Neural progenitor cell (in vitro differentiated cells): ENCODE measurements at places on chromosomes 16 and 17. TPM values are rescaled to one million over a fixed set of nuclear protein-coding genes. Genes with fewer than 3 reads are reported as not detected.

Gene EVI2B
- not detected in 2 replicates for total RNA-seq

GRCh38 chr16:10885246-10885645 is 8.2 kb downstream of the CIITA start:
- no peak for DNase-seq

Gene SLC5A10
- not detected in 2 replicates for total RNA-seq

- no peak for DNase-seq
These were observed 33.4 kb downstream of the BRD7 start for GRCh38 chr16:50335196-50335958.

Gene OTOP2
- not detected in 2 replicates for total RNA-seq

DNA sequence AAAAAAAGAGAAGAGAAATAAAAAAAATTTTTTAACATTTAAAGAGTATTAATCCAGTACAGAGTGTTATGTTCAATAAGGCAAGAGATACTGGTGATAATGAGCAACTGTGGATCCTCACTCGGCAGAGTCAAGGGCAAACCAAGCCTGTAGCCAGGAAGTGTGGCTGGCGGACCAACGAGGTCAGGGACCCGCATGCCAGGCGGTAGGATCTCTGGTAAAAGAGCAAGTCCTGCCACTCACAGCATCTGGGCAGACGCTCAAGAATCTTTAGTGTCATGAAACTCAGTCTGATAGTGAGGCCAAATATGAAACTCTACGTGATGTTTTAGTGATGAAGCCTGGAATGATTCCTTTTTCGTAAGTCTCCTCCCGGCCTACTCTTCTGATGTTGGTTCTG is 8.3 kb upstream of the GEMIN4 start:
- DNase-seq = no peak

Gene TLCD3B
- total RNA-seq = 2.4 and 9.0 TPM in 2 replicates

- no peak for DNase-seq
These were observed 159.1 kb downstream of the SKAP1 start for GRCh38 chr17:48270899-48271298.

GRCh38 chr17:67095803-67096202 is 51.4 kb downstream of the CACNG1 start:
- DNase-seq = no peak

DNA sequence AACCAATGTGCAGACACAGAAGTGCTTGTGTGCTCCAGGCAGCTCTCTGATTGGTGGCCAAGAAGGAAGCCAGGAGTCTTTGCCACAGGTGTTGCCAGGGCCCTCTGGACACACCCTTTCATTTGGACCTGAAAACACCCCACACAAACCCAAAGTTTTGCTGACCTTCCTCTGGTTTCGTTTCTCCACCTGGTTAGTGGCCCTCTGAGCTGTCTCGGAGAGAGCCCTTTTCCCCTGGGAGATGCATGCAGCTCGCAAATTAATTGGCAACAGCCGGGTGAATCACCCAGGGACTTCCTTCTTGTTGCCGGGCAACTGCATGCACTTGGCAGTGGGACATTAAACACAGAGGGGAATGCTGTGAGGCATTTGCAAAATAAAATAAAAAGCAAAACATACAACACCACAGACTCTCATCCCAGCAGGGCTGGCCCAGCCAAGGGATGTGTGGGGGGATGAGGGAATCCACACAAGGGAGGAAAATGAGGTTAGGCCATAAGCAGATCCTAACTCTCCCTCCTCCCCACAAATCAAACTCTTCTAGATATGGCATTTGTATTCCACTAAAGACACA is 286.6 kb downstream of the SOX9 start:
- no peak for DNase-seq

Gene HAS3
- total RNA-seq = 2.5 and 3.3 TPM in 2 replicates

- DNase-seq = no peak
These were observed 21.5 kb downstream of the SLC7A6OS start for GRCh38 chr16:68289202-68289601.

Gene HOXB8
- not detected in 2 replicates for total RNA-seq

DNA sequence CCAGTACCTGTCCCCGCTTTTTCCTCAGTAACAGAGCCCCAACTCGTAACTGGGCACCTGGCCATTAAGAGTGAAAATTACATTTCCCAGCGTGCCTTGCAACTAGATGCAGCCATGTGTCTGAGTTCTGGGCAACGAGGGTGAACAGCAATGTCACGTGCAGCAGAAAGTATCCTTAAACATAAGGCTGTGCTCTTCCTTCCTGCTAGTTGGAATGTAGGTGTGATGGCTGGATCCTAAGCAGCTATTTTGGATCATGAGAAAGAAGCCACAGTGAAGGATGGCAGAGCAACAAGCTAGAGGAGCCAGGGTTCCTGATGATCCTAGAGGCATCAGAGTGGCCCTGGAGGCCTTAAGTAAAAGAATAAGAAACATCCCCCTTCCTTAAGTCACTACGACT is 36.0 kb downstream of the ACTG1 start:
- no peak for DNase-seq

DNA sequence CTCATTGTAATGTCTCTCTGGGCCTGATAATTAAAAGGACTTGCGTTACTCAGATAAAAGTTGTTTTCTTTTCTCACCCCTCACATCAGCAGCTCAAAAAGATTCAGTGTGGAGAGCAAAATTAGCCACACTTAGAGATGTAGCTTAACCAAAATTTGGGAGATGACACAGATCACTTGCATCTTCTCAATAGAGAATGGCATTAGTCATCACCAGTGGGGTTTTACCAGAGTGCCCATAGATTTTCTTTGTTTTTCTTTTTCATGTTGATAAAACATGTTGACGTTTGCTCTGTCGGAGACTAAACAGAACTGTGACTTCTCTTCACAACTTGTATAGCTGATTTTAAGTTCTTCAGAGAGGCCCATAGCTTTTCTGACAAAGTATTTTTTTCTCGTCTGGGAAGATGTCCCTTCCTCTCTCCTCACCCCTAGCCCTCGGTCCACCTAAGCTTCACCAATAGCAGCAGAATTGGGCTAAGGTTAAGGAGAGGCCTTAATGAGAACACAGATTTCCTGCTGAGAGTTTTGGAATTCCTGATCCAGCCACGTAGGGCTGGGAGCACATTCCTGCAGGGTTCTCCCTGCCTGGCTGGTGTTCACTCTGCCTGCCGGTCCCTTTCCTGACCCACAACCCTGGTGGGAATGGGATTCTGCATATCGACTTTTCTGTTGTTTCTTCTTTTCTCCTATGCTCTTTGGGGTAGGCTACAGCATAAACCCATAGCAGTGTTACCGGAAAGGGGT is 92.6 kb downstream of the CACNG3 start:
- peak; percentile 54 for DNase-seq

DNA sequence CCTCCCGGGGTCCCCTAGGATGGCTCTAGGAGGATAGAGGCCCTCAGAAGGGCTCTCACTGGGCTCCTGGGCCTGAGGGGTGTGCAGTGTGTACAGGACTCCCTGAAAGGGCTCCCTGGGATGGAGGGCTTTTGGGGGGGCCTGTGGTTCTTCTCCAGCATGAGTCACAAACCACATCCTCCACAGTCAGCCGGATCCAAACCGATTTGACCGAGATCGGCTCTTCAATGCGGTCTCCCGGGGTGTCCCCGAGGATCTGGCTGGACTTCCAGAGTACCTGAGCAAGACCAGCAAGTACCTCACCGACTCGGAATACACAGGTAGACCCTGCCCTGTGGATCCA is 4.5 kb downstream of the TRPV2 start:
- no peak for DNase-seq

DNA sequence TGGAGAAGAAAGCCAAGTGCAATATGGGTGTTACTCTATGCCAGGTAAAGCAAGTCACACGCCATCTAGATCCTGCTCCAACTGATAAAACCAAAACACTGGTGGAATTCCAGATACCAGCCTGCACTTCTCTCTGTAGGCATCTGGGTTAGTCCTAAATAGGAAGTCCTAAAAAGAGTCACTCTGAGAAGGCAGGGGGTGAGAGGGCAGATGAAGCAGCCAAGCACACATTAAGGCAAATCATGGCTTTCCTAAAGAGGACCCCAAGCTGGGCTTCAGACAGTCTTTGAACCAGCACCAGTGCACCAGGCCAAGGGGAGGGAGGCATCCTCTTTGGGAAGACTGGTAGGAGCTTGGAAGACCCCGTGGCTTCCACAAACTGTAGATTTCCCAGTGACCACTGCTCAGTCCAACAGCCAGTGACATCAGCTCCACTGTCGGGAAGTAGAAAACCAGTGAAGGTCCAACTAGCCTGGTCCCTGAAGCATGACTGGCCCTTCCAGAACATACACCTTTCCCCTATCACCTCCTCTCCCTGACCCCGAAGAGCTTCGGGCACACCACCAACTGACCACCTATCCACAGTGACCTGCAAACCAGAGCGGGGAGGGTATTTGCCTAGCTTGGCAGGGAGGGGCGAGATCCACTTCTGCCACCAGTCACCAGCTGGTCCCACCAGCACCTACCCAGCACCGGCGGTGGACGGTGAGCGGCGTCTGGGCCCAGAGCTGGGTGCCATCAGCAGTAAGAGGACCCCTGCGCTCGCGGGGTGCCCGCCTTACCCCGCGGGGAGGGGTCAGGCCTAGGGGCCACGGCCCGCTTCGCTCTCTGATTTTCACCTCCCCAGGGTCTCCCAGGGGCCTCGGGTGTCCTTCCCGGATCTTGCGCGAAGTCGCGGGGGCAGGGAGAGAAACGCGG is 1.0 kb downstream of the LITAF start:
- DNase-seq = no peak

GRCh38 chr17:27741971-27742575 is 58.3 kb downstream of the NOS2 start:
- DNase-seq = no peak

GRCh38 chr17:31051506-31051905 is 43.3 kb upstream of the NF1 start:
- DNase-seq = no peak

Gene CDT1
- 7.8 and 57.9 TPM in 2 replicates for total RNA-seq

DNA sequence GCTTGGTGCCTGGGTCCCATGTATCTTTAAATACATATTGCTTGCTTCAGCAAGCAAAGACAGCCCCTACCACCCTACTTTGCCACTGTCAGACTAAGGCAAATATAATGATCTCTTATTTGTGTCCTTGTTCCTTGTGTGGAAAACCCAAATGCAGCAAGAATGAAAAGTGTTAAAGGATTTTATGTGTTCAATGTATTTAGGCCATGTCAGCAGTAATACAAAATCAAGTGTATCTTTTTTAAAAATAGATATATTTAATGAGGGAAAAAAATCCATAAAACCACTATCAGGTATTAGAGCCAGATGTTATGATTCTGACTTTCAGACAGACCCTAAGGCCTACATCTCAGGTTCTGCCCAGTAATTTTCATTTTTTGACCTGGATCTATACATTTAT is 374.5 kb downstream of the SEC14L1 start:
- DNase-seq = no peak

- DNase-seq = no peak
These were observed 56.6 kb downstream of the VAC14 start for GRCh38 chr16:70744366-70744765.

- no peak for DNase-seq
These were observed 15.8 kb upstream of the TBKBP1 start for GRCh38 chr17:47678196-47678595.

Gene SCRN2
- 29.8 and 61.3 TPM in 2 replicates for total RNA-seq

- DNase-seq = no peak
These were observed 208.3 kb downstream of the NPIPB11 start for GRCh38 chr16:29198231-29198630.

DNA sequence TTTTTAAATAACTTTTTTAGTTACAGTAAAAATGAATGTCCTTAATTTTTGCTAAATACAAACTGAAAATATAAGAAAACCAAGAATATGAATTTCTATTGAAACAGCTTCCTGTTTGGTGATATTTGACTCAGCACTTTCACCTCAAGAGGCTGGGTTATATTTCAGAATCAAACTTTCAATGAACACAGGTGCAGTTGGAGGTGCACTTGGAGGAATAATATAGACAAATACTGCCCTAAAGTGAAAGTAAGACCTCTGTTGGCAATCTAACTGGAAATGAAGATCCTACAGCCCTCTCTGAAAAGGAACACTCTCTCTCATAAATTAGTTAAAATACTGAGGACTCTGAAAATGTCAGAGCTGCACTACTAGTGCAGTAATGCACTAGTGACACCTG is 106.2 kb downstream of the BRIP1 start:
- DNase-seq = no peak

Gene RAC3
- total RNA-seq = 31.6 and 81.2 TPM in 2 replicates

- no peak for DNase-seq
These were observed 42.2 kb upstream of the BRD7 start for GRCh38 chr16:50411034-50411433.

Gene MEOX1
- 0.59 TPM in 1 of 2 replicates, not detected in the other for total RNA-seq

Gene RNF222
- not detected in 2 replicates for total RNA-seq

DNA sequence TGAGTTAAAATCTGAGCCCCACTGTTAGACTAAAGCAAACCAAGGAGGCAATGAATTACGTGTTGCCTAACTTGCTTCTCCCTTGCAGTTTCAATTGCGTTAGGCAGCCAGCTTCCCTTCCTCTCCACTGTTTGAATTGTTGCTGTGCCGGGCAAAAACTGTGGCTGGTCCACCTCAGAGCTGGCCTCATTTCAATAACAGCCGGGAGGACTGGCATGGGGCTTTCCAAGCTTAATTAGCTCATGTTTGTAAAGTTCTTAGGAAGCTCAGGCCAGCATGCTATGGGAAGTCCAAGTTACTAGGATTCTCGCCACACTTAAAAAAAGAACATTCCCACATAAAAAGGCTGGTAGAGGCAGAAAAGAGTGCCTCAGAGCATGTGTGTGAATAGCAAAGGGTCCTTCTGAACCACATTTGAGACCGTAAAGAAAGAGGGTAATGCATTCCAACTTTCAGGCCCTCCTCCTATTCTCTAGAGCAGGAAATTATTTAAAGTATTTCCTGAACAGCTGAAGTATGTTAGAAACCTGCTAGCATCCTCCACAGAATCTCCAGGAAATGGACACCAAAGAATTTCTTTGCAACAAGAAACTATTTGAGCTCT is 79.0 kb upstream of the SMURF2 start:
- DNase-seq = no peak

GRCh38 chr16:70421473-70422311 is 17.2 kb downstream of the ST3GAL2 start:
- no peak for DNase-seq

- DNase-seq = no peak
These were observed 146.4 kb upstream of the CHMP6 start for GRCh38 chr17:80845069-80845862.

- peak; percentile 44 for DNase-seq
These were observed 789 bp downstream of the ITPRIPL2 start for GRCh38 chr16:19114359-19115147.

DNA sequence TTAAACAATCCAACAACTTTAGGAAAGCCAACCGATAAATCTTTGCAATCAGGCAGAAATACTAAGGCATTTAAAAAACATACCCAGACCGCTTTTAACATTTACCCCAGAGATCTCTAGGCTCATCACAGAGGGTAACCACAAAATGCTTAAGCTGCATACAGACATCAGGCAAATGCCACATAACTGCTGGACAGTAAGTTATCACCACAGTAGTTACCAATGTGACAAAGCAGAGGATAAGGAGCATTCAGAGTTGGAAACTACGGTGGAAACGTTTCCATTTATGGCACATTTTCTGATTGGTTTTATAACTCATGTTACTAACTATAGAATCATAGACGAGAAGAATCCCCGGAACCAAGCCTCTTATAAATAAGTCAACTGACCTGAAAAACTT is 77.5 kb downstream of the KANSL1 start:
- DNase-seq = no peak

Gene CCL23
- not detected in 2 replicates for total RNA-seq
